ENCODE measurements at places on chromosomes 12 and 14.

GRCh38 chr12:131829791-131830334 is 1.7 kb downstream of the MMP17 start:
- no peak for DNase-seq

DNA sequence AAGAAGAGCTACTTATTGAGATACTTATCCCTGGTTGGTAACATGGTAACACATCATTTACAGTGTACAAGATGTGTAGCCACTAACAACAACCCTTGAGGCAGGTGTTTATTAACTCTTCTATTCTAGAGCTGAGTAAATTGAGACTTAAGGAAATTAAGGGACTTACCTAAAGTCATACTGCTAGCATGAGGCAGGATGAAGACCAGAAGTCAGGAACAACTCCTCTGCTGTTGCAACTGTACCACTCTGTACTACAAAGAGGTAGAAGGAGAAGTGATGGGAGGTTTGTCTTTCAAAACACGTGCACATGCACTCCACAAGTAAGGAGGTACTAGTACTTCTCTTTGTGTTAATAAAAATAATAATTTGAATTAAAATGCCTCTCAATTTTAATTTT is 79.9 kb downstream of the LLPH start:
- no peak for DNase-seq

GRCh38 chr14:71529848-71530247 is 402.4 kb upstream of the RGS6 start:
- DNase-seq = no peak

DNA sequence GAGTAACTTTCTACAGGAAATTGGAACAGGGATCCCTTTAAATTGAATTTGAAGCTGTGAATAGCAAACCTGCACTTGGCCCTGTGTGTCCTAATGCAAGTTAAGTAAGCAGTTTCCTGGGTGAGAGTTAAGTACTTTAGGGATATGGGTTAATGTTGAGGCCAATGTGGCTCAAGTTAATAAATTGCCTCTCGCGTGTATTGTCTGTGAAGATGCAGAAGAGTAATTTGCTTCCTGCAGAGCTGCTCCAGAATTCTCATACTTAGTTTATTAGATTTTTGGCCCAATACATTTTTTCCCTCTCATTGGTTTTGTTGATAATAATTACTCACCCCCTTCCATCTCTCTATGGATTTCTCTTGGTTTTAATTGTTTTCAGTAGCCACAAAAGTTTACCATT is 86.5 kb downstream of the SLC25A47 start:
- DNase-seq = no peak

DNA sequence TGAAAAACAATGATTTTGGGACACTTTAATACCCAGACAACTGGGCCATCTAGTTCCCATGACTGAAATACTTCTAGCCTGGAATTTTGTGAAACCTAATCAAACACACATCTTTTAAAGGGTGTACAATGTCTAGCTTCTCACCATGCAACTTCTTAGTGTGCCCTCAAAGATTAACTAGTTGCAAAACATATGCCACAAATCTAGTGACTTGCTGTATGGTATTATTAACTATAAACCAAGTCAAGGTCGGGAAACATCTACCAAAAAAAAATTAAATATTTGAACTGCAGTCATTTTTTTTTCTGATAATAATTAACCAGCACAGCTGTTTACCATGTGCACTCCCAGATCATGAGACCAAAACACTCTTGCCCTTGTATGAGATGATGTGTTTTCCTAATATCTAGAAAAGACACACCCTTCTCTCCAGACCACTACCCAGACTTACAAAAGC is 171.8 kb upstream of the FOXN3 start:
- DNase-seq = no peak

- DNase-seq = no peak
These were observed 16.7 kb downstream of the SLCO1C1 start for GRCh38 chr12:20711846-20712245.

DNA sequence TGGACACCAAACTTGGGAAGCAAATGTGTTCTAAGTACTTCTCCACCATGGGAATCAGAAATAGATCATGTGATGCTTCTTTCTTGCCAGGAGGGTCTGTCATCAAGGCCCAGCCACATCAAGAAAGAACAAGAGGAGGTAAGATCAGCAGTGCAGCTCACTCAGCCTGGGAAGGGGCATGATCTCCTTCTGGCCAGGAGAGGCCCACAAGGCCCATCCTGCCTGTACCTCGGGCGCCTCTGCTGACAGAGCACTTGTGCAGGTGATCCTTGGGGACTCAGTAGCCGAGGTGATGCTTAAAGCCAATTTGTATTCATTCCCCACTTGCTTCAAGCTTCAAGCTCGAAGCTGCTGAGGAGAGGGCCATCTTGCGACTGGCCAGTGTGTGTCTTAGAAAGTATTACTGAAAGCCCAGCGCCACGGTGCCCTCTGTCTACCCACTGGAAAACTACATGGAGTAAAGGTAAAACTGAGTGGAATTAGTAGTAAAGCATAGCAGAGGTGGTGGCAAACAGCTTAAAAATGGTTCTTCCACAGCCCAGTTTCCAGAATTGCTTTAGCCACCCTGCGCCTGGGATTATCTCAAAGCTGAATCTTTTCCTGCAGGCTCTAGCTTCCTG is 26.2 kb downstream of the RTRAF start:
- DNase-seq = no peak

GRCh38 chr14:70981000-70981952 is 74.0 kb downstream of the PCNX1 start:
- peak; percentile 36 for DNase-seq

DNA sequence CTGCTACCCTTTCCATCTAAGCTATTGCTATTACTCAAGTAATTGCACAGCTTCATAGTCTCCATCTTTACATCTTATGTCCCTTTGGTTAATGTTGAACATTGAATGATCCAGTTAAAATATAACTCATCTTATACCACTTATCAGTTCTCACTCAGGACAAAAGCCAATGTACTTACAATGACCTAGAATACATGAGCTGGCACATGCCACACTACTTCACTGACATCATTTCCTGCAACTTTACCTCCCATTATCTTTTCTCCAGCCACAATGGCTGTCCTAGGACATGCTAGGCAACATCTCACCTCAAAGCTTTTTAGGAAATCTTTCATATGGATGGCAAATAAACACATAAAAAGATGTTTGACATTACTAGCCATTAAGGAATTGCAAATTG is 309.2 kb downstream of the FOXG1 start:
- DNase-seq = no peak

DNA sequence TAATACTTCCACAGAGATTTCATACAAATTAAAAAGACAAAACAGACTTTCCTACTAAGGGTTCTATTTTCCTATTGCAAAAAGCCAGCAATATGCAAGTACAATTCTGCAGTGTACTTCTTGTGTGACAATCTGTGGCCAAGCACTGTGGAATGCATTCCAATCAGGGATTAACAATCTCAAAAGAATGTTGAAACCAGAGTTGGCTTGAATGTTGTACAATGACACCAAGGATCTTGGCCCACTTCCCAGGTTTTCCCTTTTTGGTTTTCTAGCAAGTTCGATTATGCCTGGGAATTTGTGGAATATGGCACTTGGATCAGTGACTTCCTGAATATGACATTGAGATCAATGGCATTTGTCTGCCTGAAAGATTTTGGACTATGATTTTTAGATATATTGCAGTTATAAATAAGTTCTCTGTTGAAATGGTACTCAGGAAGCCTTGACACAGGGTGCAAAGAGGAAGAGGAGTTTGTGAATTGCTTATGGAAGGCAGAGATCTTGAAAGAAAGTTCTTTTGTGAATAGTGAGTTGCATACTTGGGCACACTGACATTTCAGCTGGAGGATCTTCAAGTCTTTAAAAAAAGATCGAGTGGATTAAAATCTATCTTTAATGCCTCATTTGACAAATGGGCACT is 81.4 kb upstream of the FERMT2 start:
- no peak for DNase-seq

DNA sequence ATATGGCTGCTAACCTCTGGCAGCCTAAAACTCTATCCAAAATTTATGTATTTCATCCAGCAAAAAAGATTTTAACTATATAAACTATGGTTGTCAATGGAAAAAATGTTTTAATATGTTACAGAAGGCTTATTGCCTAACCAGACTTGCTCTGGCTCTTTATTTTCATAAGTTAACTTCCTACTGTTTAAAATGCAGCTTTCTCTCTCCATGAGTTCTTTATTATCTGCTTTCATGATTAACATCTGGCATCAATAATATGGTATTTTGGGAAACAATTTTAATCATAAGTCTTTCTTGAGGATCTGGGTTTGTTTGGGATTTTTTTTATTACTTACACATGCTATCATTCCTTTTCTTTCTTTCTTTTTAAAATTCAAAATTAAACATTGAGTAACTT is 20.5 kb downstream of the KERA start:
- DNase-seq = no peak
